ENCODE measurements at places on chromosomes 2 and 18. TPM values are rescaled to one million over a fixed set of nuclear protein-coding genes. Genes with fewer than 3 reads are reported as not detected.

The PID1 gene
- not detected for total RNA-seq

The NOL4 gene
- total RNA-seq, result not detected

- H3K4me1 ChIP-seq, result peaks cover 13% of the 10 kb centered on the region
- peaks cover 7% of the 10 kb centered on the region for H3K36me3 ChIP-seq
- no peak for DNase-seq
- no peak overlapping the region for H3K27ac ChIP-seq
- no peaks in the 10 kb centered on the region for H3K27me3 ChIP-seq
Measured at GRCh38 chr18:79206444-79206843, 137.2 kb downstream of the ATP9B start.

DNA sequence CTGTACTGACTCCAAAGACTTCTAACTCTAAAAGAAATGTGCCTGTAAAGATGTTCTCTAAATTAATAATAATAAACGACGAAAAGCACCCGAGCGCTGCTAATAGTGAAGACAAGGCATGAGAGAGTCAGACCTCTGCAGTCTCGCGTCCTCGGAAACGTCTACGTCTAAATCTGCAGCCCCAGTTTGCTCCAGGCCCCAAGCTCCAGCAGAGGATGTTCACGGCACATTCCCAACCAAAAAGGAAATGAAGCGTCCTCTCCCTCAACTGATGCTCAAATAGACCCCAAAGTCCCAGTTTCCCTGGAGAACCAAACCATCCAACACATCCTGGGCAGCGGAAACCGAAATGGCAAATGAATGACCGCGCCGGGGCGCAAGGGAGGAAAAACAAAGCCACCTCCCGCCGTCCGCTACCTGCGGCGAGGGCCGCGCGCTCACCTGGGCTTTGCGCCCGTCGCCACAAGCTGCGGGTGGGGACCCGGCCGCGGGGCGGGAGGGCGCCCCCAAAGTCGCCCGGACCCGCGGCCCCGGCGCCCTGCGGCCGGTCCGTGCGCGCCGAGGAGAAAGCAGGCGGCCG lies 47.1 kb upstream of the CCDC150 start:
- DNase-seq, result peak; percentile 63
- H3K4me1 ChIP-seq, result peaks cover 6% of the 10 kb centered on the region
- no peak overlapping the region for H3K27ac ChIP-seq
- peak overlapping the region; percentile 81 for H3K4me3 ChIP-seq
- H3K36me3 ChIP-seq, result no peaks in the 10 kb centered on the region

- no peak overlapping the region for H3K27ac ChIP-seq
- DNase-seq, result no peak
- H3K4me3 ChIP-seq, result no peak overlapping the region
Measured at GRCh38 chr18:7568426-7568825, 1.3 kb downstream of the PTPRM start.

DNA sequence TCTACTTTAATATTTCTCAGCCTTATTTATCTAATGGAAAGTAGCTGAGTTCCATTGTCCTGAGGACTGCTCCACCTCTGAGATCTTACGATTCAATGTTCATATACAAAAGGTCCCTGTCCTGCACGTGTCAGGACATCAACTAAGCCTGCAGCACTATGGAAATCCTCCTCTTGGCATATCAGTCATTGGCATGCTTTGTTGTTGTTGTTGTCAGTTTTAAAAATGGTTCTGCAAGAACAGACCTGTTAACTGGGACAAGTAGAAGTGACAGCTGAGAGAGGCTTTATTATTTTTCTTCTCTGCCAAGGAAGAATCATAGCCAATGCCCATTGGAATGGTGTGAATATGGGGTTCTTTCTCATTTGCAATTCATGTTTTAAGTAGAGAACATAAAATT lies 450.1 kb upstream of the PKDCC start:
- no peak for DNase-seq
- no peaks in the 10 kb centered on the region for H3K36me3 ChIP-seq
- H3K4me3 ChIP-seq, result no peak overlapping the region
- no peaks in the 10 kb centered on the region for H3K27me3 ChIP-seq

DNA sequence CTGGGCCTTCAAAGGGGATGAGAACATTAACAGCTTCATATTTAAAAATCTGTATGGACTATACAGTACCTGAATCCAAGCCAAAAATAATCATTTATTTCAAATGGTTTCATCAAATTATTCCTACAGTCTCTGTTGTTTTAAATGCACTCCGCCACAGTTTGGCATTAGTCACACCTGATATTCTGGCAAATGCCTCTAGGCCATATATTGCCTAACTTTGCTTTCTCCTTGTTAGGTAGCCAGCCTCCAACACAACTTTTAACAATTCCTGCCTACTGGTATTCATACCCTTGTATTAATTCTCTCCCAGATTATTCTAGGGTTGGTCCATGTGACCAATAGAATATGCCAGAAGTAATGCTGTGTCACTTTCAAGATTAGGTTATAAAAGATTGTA lies 146.6 kb upstream of the FANCL start:
- H3K4me1 ChIP-seq, result no peaks in the 10 kb centered on the region
- H3K27me3 ChIP-seq, result no peaks in the 10 kb centered on the region
- no peak overlapping the region for H3K27ac ChIP-seq

- H3K4me3 ChIP-seq, result no peak overlapping the region
- no peaks in the 10 kb centered on the region for H3K36me3 ChIP-seq
- no peak overlapping the region for H3K27ac ChIP-seq
- DNase-seq, result no peak
Measured at GRCh38 chr2:49780949-49781348, 626.6 kb upstream of the FSHR start.

All from activated CD4-positive, alpha-beta T cell treated with anti-CD3 and anti-CD28 coated beads, Interleukin-2, amount 10 ng/mL, durations not matched to agents 24 days and 14 days (primary cell).